Stimulated activated CD4-positive, alpha-beta T cell treated with anti-CD3 and anti-CD28 coated beads, Interleukin-15, amount 100 ng/mL, for 1 hour (primary cell): ENCODE measurements at places on chromosomes 6 and 20.

DNA sequence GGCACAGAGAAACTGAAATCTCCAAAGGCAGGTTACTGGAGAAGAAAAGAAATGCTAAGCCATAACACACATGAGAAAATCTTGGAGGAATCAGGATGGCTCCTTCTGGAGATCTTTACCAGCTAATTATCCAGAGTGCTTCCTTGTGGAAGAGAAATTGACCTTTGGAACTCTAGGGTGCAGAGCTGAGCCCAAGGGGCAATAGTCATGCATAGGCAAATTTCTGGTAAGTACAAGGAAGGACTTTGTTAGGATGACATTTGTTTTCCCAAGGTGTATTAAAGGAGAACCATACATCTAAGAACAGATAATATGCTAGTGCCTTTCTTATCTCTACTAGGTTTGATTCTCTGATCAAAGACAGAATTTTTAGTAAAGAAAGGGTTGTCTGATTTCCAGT, 670.6 kb downstream of the DHX35 start:
- no peak for DNase-seq

DNA sequence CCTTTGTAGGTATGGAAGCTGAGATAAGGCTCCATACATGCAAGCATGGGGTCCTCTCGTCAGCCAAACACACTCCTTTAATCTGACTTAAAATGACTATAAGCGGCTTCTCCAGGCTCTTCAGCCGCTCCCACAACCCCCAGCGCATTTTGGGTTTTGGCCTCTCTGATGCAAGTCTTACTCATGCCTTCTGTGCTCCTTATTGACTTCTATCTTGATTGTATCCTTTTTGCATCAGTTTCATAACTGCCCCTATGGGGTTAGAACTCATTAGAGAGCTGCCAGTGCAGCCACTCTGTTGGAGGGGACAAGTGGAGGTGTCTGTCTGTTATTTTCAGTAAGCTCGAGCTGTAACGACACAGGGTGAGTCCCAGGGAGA, 70.1 kb upstream of the TAB2 start:
- DNase-seq: no peak

GRCh38 chr6:53658992-53659391, 6.6 kb downstream of the KLHL31 start:
- DNase-seq: no peak

DNA sequence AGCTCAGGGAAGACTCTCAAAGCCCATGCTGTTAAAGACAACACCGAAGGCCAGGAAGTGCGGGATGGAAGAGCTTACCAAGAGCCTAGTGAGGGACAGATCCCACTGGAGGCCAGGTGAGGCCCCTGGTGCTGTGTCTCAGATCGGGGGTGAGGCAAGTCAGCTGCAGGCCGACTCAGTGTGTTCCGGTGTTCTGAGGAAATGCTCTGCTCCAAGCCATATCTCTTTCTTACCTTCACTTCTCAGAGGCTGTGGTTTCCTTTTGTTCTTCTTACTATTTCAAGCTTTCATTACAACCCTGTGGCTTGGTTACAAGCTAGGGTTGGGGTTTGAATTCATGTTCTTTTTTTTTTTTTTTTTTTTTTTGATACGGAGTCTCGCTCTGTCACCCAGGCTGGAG, 114.3 kb upstream of the ZFP64 start:
- DNase-seq: no peak

- no peak for DNase-seq
These were observed 131.1 kb downstream of the TBXT start for GRCh38 chr6:166036316-166037095.

- DNase-seq: no peak
These were observed 62.6 kb upstream of the SIRPA start for GRCh38 chr20:1832634-1833033.

DNA sequence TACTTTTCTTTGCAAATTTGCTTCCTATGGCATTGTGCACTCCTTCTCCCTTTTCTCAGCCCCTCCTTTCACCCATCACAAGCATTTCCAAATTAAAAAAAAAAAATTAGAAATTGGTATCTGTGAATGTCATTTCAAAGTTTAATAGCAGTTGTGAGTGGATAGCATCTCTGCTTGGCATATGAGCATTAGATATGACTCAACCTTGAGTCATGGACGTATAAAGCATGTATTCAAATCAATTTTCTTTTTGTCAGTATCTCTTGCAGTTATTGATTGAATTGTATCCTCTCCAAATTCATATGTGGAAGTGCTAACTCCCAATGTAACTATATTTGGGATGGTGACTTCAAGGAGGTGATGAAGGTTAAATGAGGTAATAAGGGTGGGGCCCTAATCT, 60.1 kb upstream of the MAP3K7 start:
- DNase-seq: no peak

GRCh38 chr20:60565551-60565950, 607.3 kb downstream of the CDH26 start:
- DNase-seq: no peak

GRCh38 chr20:41482647-41483552, 116.3 kb upstream of the EMILIN3 start:
- DNase-seq: no peak

DNA sequence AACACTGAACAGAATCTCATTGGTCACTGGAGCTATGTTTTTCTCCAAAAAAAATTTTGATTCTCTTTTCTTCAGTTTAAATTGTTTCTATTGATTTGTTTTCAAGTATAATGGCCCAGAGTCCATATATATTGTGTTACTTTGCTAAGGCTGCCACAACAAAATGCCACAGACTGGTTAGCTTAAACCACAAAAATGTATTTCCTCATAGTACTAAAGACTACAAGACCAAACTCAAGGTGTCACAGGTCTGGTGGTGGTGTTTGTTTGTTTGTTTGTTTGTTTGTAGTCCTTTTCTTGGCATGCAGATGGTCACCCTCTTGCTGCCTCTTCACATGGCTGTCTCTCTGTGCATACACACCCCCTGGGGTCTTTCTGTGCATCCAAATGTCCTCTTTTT, 34.0 kb downstream of the BMP5 start:
- no peak for DNase-seq

DNA sequence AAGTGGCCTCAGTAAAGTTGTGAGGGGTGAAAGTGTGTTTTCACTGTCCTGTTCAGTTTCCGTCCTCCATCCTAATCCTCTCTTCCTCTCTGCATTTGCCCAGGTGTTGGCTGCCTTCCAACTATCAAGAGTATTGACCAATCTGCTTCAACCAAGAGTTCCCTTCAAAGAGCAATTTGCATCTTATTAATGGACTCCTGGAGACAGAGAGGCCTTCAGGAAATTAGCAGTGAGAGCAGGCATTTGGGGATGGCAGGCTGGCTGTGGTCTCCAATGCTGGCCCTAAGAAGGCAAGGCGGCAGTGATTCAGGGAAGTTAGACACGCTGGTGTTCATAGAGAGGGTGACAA, 77.2 kb downstream of the GPR6 start:
- no peak for DNase-seq
